ENCODE measurements at places on chromosomes 3 and 15.

- DNase-seq, result no peak
Observed at GRCh38 chr15:92430069-92430440, 36.4 kb downstream of the ST8SIA2 start.

- no peak for DNase-seq
Observed at GRCh38 chr15:36161771-36162212, 417.6 kb upstream of the CDIN1 start.

GRCh38 chr3:196868297-196868661, 559 bp downstream of the SENP5 start:
- DNase-seq, result no peak

GRCh38 chr3:46484911-46485778, 12.6 kb upstream of the RTP3 start:
- no peak for DNase-seq

GRCh38 chr15:61216519-61216918, 12.6 kb downstream of the RORA start:
- no peak for DNase-seq

GRCh38 chr3:195183071-195183776, 87.7 kb downstream of the XXYLT1 start:
- no peak for DNase-seq

DNA sequence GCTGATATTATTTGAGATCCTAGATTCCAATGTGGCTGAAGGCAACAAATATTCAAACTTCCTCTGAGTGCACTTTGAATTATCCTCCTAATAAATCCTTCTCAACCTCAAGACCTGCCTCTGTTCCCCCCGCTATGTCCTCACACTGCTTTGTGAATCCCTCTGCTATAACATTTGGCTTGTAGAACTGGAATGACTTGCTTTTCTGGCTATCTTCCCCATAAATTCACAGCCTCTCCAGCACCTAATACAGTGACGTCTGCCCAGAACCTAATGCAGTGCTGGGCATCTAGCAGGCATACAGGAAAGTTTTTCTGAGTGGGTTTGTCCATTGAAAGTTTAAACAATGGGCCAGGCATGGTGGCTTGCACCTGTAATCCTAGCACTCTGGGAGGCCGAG, 643.9 kb upstream of the ADAMTS9 start:
- DNase-seq, result no peak

GRCh38 chr3:157172746-157173145, 12.8 kb upstream of the CCNL1 start:
- no peak for DNase-seq

- DNase-seq, result no peak
Observed at GRCh38 chr3:122094693-122095092, 39.5 kb downstream of the CD86 start.

- DNase-seq, result no peak
Observed at GRCh38 chr3:106276755-106277612, 408.2 kb upstream of the CBLB start.

- no peak for DNase-seq
Observed at GRCh38 chr15:77980098-77980497, 97.4 kb downstream of the TBC1D2B start.

GRCh38 chr3:153295901-153296300, 133.9 kb downstream of the RAP2B start:
- no peak for DNase-seq

- DNase-seq, result no peak
Observed at GRCh38 chr3:179068779-179069530, 2.7 kb downstream of the ZMAT3 start.

GRCh38 chr3:114994554-114995341, 152.3 kb downstream of the ZBTB20 start:
- DNase-seq, result no peak

DNA sequence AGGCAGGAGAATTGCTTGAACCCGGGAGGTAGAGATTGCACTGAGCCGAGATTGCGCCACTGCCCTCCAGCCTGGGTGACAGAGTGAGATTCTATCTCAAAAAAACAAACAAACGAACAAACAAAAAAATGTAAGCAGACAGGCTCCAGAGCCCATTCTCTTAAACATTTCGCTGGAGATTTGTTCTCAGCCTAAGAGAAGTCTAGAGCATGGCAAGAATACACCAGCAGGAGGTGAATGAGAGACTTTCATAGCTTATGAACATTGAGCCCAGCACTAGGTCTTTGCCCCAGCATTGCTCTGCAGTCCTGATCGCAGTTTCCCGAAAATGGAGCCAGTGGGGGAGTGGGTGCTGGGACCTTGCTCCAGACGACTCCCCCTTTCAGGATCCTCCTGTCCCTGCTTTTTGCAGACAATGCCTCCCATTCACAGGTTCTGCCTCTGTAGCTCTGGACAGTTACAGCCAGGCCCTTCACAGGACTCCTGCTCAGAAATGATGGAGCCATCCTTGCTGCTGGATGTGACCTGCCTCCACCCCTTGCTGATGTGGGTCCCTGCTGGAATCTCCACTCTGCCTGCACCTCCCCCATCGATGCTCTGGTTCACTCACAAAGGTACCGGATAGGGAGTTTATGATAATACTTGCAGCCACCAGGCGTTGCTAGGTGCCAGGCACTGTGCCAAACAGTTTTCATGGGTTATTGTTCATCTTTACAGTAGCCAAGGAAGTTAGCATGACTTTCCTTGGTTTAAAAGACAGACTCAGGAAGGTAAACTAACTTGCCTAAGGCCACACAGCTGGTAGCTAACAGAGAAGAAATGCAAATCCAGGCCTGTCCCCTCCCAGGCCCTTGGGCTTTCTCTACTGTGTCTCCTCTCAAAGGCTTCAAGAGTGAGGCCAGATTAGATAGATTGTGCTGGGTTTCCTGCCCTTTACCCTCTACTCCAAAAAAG, 329.7 kb upstream of the TLE3 start:
- no peak for DNase-seq

GRCh38 chr3:127299276-127299675, 11.4 kb upstream of the PRR20G start:
- no peak for DNase-seq

GRCh38 chr3:149391960-149392359, 14.5 kb upstream of the TM4SF1 start:
- no peak for DNase-seq

- no peak for DNase-seq
Observed at GRCh38 chr3:74089814-74090213, 465.1 kb upstream of the PDZRN3 start.

- DNase-seq, result no peak
Observed at GRCh38 chr15:44264148-44264547, 24.4 kb upstream of the GOLM2 start.

GRCh38 chr3:94004301-94004910, 24.0 kb downstream of the STX19 start:
- DNase-seq, result peak; percentile 35

- no peak for DNase-seq
Observed at GRCh38 chr3:2392981-2393380, 294.3 kb downstream of the CNTN4 start.

DNA sequence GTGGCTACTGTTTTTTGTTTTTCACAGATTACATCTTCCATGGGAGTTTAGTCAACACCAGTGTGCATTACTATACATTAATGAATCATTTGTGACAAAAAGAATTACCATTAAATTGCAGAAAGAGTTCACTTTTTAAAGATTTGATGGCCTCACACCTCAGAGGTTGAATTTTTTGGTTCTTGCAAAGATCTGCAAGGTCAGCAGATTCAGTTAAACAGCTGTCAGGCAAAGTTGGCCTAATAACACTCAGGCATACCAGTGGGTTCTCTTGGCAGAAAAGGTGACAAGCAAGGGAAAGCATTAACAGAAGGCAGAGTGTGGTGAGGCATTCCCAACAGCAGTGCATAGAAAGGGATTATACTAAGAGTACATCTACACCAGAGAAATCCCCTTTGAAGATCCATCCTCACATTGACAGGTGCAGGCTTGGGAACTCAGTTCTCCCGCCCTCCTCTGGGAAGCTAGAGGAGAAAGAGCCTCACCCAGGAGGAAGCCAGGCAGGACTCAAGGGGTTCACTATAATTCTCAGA, 24.3 kb upstream of the PTX3 start:
- no peak for DNase-seq

GRCh38 chr3:43709022-43709421, 18.3 kb downstream of the ABHD5 start:
- DNase-seq, result no peak

Data from pulmonary artery endothelial cell (primary cell).